H9 (cell line): ENCODE measurements at places on chromosomes 2 and 18.

DNA sequence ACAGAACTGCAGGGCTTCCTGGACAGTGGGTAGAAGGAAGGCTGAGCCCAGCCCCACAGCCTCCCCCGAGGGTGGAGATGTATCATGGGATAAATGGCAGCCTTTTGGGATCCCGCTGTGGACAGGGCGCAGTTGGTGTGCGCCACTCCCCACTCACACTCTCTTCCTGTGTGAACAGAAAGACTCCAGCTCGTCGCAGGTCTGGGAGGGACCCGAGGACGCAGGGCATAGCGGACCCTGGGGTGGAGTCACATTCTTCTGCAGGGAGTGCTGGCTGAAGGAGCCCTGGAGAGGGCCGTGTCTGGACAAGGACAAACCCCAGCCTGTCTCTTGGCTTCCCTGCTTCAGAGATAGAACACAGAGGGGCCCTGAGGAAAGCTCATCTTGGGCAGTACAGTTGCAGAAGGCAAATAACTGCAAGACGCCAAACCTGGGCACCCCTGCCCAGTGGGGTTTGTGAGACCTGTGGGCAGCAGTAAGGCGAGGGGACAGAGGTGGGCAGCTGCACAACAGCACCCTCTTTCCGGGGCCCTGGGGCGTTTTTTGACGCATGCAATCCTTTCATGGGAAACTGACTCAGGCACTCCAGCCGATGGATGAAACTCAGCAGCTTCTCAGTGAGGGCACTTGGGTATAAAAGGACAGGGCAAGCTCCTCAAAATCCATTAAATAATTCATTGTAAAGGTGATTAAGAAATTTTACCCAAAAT, 101.9 kb downstream of the USP40 start:
- DNase-seq, result no peak

GRCh38 chr2:198498516-198498915, 694.1 kb downstream of the PLCL1 start:
- DNase-seq, result no peak

DNA sequence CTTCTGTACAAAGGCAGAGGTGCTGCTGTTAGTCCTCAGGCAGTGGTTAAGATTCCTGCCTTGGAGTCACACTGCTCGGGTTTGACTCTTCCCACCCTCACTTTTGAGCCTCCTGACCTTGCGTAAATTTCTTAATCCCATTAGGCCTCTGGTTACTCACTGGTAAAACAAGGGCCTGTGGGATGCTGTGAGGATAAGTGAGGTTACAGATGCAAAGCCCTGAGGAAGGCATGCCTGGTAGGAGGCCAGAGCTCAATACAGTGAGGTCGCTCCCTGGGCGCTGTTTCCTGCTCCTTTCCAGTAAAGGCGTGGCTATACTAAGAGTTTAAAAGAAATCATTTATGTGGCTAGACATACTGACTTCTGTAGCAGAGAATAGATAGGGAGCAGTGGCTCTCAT, 127.5 kb upstream of the TMEM200C start:
- DNase-seq, result peak; percentile 47

DNA sequence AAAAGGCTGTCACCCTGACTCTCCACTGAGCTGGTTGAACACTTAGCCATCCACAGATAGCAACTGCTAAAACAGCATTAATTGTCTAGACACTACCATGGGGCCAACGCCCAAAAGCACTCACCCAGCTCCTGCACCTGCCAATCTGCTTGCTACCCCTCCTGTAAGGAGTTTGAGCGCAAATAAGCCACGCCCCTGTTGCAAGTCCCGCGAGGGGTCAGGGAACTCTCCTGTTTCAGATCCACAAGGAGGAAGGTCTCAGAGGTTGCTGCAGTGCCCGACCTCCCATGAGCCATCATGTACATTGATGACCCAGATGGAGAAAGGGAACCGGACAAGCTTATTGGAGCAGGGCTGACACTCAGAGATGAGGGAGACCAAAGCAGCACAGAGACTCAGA, 106.8 kb downstream of the ZNF516 start:
- no peak for DNase-seq

DNA sequence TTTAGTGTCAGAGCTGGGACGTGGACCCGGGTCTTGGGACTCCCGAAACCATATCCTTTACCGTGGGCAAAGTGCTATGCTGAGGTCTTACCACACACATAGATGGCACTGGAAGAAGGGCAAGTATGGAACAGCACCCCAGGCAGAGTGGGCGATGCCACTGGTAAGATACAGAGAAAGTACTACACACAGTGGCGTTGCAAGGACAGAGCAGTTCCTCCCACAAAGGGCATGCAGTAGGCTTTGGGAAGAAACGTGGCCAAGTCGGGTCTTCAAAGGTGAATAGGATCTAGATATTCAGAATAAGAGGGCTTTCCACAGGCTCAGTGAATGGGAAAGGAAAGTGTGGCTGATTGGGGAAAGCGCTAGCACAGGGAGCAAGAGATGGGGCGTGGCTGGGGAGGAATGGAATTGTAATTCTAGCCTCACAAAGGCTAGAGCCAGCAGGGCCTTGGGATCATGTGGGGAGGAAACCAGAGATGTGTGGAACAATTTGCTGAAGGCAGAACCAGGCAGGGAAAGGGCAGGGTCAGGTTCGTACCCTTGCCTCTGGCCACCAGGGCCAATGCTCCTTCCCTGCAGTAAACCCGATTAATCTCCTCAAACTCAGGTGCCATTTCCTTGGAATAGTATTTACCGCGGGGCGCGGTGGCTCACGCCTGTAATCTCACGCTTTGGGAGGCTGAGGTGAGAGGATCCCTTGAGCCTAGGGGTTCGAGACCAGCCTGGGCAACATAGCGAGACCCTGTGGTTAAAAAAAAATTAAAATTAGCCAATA, 36.0 kb downstream of the PCBP1 start:
- DNase-seq, result peak; percentile 94

DNA sequence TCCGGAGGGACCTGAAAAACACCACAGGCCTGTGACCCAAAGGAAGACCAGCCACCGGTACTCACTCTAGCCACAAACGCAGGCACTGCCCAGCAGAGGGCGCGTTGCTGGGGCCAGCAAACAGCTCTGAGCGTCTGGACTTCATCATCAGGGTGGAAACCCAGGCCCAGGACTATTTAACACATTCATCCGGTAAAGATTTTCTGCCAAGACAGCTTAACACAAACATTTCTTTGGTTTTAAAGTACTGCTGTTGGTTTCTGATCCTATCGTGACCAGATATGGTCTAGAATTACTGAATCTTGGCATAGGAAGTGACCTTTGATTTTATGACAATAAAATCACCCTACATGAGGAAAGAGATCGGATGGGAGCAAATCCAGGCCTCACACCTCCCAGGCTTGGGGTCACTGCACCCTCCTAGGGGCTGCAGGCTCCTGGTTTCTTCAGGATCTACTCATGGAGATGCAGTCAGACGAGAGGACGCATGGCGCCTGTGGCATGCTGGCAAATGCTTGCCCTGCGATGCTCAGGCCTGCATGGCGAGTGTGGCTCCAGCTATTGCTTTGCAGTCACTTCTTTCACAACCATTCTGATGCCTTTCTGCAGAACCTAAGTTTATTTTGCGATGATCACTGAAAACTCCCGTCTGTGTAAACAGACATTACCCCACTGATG, 130.4 kb downstream of the COL4A4 start:
- peak; percentile 89 for DNase-seq

- no peak for DNase-seq
Observed at GRCh38 chr2:61340242-61340641, 130.6 kb downstream of the USP34 start.

DNA sequence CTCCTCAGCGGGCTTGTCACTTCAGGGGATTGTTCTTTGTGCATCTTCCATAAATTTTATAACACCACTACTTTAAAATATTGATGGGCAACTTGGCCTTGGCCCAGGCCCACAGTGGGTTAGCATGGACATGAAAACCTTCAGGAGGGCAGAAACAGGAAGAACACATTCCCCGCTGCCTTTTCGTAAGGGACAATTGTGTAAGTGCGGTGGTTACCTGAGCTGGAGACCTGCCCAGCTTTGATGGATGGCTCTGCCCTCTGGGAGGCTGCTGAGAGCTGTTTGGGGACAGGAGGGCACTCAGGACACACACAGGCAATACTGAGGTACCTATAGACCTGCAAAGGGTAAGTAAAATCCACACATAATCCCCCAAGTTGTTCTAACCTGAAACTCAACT, 46.8 kb downstream of the FECH start:
- DNase-seq, result no peak

DNA sequence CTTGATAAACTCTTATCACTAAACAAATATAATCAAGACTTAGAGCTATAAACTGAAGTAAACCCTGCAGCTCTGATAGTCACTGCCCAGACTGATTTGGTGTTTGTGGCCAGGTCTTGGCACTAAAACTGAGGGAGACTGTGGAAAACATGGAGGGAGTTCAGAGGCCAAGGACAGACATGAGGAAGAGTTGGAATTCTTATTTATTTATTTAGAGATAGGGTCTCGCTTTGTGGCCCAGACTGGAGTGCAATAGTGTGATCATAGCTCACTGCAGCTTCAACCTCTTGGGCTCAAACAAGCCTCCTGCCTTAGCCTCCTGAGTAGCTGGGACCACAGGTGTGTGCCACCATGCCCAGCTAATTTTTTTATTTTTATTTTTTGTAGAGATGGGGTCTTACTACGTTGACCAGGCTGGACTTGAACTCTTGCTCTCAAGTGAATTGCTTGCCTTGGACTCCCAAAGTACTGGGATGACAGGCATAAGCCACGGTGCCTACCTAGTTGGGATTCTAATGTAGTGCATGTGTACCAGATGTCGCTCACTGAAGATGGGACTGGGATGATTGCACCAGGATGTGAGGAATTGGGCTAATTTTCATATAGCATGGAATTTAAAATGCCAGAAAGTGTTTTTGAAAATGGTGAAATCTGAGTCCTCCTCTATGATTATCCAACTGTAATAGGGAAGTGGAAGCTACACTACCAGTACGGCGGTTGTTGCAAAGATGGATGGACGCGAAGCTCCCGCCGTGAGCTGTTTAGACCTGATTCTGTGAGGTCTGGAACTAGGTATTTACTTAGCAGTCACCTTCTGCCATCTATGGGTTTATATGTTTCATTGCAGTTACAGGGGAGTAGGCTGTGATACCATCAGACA, 52.7 kb upstream of the CTLA4 start:
- peak; percentile 52 for DNase-seq

GRCh38 chr2:72145289-72145657, 2.4 kb downstream of the CYP26B1 start:
- peak; percentile 74 for DNase-seq

- DNase-seq, result no peak
Observed at GRCh38 chr2:34188464-34189303, 589.6 kb upstream of the FAM98A start.

DNA sequence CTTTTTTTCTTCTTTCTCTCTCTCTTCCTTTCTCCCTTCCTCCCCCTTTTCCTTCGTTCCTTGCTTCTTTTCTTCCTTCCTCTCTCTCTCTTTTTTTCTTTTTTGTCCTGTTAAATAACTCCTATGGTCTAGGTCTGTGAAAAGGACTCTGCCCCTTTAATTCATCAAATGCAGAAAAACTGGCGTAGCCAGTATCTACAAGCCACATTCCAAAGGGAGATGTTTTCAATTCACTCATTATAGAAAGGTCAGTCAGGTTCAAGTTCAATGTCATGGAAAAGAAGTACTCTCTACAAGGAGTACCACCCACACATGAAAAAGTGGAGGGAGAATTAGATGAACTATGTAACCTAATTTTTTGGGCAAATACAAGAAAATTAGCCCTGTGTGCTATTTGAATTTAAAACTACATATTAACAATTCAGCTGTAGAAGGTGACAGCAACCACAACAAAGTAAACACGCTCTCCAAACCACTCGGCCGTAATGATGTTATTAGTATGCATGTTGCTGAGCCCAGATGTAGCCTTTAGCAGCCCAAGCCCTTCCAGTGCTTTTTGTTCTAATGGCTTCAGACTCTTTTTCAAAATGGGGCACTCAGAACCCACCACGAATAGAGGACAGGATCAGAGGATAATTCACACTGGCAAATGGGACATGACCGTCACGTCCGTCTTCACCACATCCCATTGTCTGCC, 735.4 kb upstream of the FANCL start:
- no peak for DNase-seq

- peak; percentile 75 for DNase-seq
Observed at GRCh38 chr2:119517433-119517832, 6.8 kb downstream of the SCTR start.
